G401 (cell line): ENCODE measurements at places on chromosomes 7 and 10.

GRCh38 chr7:134694767-134695166 is 48.1 kb downstream of the BPGM start:
- DNase-seq: no peak

DNA sequence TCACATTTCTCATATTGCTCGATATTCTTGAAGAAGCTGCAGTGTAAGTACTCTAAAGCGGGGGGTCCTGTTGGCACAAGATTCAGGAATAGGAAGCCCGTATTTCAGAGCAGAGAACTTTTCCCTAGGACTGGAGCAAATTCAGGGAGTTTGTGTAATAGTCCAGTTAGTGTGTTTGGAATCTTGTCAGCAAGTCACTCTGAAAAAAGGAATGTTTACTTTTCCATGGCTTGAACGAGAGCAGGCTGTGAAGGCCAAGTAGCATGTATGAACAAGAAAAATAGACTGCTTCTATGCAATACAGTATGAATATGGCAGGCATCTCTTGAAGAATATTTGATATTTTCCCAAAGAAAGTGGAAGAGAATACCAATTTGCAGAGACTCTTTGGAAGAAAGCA is 39.8 kb downstream of the CDC123 start:
- DNase-seq: no peak

DNA sequence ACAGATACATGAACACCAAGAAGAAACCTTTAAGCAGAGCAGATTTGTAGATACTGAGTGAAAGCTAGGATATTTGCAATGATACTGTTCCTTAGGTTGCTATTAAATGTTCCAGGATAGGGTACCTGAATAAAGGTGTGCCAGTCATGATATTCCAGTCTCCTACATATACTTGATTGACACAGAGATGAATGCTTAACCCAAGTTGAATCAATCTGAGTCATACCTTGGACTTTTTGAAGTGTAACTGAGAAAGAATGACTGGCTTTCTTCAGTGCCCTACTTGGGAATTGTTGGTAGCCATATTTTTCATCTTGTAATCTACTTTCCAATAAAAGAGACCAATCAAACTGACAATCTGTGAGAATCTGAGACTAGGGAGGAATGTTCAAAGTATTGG is 805.7 kb upstream of the GHITM start:
- DNase-seq: no peak

DNA sequence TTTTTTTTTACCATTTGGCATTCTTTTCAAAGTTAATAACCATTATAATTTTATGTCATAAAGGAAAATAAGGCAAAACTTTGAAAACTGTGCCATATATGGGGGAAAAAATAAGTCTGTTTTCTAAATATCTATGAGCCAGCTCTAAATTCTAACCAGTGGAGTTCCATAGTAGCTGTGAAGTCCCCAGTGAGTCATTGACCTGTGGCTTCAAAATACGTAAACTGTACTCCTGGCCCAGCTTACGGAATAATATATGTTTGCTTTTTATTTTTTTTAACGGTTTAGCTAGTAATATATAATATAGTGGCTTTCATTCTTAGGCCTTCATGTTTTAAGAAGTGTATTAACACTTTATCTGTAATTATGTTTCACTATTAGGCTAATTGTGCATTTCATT is 20.5 kb downstream of the ZRANB1 start:
- no peak for DNase-seq

- peak; percentile 65 for DNase-seq
Measured at GRCh38 chr7:51314726-51315125, 1.9 kb downstream of the COBL start.

- DNase-seq: no peak
Measured at GRCh38 chr7:137563981-137564380, 220.4 kb upstream of the PTN start.

DNA sequence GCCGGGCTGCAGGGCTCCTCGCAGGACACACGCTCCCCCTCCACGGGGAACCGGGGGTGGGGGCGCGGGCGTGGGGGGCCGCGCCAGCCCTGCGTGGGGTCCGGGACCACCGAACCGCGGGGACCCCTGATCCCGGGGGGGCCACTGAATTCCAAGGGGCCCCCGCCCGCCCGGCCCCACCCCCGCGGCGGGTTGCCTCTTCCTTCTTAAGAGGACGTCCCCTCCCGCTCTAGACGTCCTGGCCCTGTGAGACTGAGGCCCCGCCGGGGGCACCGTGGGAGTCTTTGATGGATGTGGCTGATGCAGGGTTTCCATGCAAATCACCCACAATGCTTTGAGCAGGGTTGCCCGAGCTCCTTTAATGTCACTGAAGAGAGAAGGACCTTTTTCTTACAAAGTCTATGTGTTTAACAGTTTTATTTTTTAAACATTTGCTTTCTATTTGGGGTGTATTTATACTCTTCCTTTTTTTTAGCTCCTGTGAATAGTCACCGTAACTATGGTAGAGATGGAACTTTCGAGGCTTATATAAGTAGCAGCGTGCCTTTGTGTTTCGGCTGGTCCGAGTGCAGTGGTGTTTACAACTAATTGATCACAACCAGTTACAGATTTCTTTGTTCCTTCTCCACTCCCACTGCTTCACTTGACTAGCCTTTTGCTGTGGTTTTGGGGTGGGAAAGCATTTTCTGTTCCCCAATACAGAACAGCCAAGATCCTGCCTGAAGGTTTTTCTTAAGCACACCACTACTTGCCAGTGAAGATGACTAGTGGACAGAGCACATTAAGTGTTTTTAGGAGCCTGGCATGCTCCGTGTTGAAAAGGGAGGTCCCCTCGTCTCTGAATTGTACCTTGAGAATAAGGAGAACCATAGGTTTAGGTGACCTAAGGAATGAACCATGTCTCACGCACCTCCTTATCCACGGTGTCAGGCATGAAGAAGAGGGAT is 44.8 kb downstream of the PDIA4 start:
- peak; percentile 87 for DNase-seq

DNA sequence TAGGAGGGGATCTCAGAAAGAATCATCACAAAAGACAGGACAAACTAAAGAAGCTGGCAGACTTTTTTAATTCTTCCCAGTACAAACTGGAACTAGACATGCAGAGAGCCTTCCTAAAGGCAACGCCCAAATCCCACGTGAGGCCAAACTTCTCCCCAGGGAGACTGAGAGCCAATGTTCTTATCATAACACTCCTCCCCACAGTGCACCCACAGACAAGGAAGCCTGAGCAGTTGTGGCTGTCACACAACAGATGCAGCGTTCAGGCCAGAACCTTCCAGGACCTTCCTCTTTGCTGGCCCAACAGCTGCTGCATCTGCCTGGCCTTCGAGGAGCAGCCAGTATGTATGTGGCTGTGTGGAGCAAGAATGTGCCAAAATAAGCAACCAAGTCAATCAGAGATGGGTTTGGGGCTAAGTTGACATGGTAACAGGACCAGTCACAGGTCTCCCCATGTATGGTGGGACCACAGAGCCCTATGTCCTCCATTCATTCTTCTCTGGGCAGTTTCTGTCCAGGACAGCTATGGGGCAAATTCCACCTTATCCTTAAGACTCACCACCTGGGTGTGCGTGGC is 34.9 kb downstream of the SRPK2 start:
- DNase-seq: no peak

DNA sequence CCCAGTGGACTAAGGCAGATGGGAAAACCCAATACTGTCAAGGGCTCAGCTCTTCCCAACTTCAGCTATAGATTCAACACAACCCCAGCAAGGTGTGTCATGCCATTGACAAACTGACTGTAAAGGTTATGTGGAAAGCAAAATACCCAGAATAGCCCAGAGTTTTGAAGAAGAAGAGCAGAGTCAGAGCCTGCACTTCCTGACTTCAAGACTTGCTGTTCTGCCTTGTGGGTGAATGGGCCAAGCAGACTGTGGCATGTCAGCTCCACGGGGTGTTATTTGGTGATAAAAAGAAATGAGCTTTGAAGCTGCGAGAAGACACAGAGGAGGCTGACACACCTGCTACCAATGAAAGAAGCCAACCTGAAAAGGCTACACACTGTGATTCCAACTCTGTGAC is 89.7 kb downstream of the NKX6-2 start:
- DNase-seq: no peak

DNA sequence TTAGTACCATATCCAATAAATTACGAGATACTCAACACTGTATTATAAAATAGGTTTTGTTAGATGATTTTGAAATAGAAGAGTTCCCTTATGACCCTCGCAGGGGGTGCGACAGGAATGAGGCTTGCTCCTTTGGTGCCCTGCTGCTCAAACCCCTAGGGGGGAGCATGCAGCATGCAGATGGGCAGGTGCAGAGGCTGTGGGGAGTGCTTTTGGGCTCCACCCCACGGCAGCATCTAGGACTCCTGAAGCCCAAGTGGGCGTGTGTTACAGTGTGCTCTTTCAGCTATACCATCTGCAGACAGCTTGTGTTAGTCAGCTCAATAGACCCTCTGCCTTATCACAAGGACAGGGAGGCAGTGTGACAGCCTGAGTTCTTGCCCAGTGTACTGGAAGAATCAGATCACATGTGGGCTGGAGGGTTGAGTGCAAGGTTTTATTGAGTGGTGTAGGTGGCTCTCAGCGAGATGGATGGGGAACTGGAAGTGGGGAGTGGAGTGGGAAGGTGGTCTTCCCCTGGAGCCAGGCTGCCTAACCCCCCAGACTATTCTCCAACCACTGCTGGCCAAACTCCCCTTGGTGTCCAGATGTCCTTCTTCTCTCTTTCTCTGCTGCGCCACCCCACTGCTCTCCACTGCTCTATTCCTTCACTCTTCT is 3.1 kb upstream of the MRC1 start:
- DNase-seq: no peak

- DNase-seq: no peak
Measured at GRCh38 chr7:68800316-68800715, 798.0 kb upstream of the AUTS2 start.

- no peak for DNase-seq
Measured at GRCh38 chr7:290554-291372, 793 bp downstream of the FOXL3 start.

GRCh38 chr10:59752278-59752940 is 846 bp downstream of the MRLN start:
- peak; percentile 76 for DNase-seq

- DNase-seq: no peak
Measured at GRCh38 chr7:32905175-32905662, 13.7 kb upstream of the KBTBD2 start.

DNA sequence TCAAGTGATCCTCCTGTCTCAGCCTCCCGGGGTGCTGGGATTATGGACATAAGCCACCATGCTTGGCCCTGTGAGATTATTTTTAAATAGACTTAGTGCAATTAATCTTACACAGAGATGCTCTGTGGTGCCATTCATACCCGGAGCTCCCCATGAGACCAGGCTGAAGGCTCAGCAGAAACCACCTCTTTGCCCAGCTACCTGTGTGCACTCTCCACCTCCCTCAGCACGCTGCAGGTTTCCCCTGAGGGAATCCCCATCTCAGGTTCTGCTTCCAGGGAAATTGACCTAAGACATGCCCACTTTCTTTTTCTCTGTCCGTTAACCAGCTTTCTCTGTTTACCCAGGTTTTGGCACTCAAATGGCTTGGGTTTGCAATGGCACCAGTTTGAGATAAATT is 260.5 kb downstream of the SFMBT2 start:
- DNase-seq: no peak

GRCh38 chr7:158765020-158765419 is 60.4 kb upstream of the NCAPG2 start:
- no peak for DNase-seq

- DNase-seq: peak; percentile 82
Measured at GRCh38 chr10:16832351-16833080, 15.3 kb upstream of the RSU1 start.

DNA sequence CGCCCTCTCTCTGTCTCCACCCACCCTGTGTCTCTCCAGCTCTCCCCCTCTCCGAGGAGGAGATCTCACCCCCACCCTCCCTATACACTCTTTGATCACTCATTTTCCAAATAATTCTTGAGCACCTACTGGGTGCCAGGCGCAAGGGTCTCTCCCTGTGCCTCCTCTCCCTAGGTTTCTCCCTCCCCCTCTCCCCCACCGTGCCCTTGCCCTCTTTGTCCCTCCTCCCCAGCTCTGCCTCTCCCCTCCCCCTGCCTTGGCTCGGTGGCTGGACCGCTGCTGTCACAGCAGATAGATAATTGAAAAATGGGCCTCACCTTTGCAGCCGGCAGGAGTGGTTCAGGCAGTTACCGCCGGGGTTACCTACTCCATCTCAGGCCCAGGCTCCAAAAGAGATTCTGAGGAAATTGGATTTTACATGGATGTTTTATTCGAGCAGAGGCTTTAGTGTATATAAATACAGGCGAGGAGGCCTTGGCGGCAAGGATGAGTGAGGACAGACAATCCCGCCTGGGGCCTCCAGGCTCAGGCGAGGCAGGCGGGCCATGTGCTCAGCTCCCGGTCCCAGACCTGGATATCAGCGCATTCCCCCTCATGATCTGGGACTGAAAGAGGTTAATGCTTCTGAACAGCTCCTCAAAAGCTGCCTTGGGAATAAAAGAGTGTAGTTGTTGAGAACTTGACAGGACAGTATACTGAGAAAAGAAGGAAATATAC is 60.8 kb upstream of the BTRC start:
- DNase-seq: peak; percentile 67

- peak; percentile 8 for DNase-seq
Measured at GRCh38 chr7:88357781-88358525, 51.3 kb upstream of the STEAP4 start.

- peak; percentile 5 for DNase-seq
Measured at GRCh38 chr7:6705959-6706665, 635 bp downstream of the ZNF12 start.

GRCh38 chr7:31065021-31065593 is 13.0 kb downstream of the ADCYAP1R1 start:
- no peak for DNase-seq

GRCh38 chr7:88214456-88214855 is 5.4 kb downstream of the SRI start:
- no peak for DNase-seq

- DNase-seq: peak; percentile 15
Measured at GRCh38 chr10:62817121-62817765, 1.1 kb upstream of the EGR2 start.

GRCh38 chr10:21398563-21399231 is 126.8 kb downstream of the SKIDA1 start:
- DNase-seq: no peak

DNA sequence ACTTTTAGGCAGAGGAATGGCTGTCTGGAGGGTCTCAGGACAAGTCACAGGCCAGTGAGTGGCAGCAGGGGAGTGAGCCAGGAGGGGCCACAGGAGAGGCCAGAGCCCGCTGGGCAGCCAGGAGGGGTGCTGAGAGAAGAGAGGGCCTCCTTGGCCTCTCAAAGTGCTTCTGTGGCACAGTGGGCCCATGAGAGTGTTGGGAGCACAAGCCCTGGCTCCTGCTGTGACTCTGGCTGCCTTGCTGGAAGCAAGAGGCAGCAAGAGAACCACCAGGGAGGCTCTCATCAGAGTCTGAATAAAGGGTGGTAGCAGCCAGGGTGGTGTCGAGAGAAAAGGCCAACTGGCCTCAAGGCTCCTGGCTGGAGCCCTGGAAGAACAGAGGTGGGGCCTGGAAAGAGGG is 91.1 kb downstream of the VOPP1 start:
- no peak for DNase-seq
